Transverse colon (tissue), 4 donors: ENCODE measurements at places on chromosomes 4 and X. TPM values are rescaled to one million over a fixed set of nuclear protein-coding genes. Genes with fewer than 3 reads are reported as not detected.

The GC gene
- total RNA-seq = not detected

The PLAC8 gene
- 447 TPM for total RNA-seq

The FANCB gene
- total RNA-seq = 1.9 TPM

The LNX1 gene
- 2.6 TPM for total RNA-seq

The UGT2A2 gene
- not detected for total RNA-seq

The LUZP4 gene
- total RNA-seq = not detected

The WDR17 gene
- not detected for total RNA-seq

The WAS gene
- 3.2 TPM for total RNA-seq

The PABPC5 gene
- not detected for total RNA-seq

- DNase-seq = peak; percentile 24
Measured at GRCh38 chrX:14529290-14529989, at the start of gene GLRA2. GLRA2 (plus strand) TSS chrX:14529536; CDS start chrX:14530058, 522 bp downstream.

DNA sequence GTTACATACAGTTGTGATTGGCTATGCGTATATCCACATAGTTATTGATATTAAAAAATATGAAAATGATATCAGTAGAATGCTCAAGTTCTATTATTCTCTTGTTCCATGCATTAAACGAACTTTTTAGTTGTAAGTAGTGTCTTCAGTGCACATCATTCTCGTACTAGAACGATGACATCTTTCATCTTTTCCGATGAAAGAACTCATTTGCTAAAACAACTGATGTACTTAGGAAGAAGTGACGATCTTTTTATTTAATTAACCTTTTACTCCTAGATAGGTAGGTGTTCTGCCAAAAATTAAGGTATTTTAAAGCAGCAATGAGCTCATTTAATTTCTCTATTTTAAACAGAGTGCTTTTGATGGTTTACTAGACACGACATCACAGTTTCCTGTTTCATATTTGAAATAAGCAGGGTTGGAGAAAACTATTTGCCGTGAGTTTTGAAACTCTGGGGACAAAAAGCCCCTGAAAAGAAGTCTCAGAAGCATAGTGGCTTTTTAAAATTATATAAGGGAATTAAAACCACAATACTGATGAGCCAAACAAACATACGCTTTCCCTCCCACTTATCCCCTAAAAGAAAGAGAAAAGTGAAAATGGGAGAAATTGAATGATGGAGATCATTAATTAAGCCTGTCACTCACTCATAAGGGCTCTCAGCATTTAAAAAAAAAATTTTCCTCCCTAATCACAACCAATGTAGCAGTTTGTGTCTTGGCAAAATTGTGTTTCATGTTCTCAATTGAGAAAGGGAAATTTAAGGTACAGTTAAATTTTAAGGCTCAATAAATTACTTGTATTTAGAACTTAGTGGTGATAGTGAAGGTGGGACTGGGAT lies 25.6 kb downstream of the SPRY1 start:
- no peak for DNase-seq

DNA sequence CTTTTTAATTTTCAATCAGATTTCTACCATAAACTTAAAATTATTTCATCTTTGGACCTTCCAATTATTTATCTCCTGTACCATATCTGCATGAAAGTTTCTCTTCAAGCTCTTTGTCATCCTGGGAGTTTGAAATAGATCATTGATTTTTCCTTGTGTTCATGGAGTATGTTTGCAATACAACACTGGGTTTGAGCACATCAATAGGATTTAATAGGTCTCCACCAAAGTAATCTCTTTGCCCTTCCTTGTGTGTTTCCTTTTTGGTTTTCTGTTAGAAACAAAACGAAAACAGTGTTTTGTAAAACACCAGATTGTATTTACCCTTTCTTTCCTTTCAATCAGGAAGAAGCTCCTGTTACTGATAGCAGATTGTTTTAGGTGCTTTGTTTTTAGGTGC lies 11.9 kb downstream of the FMR1 start:
- no peak for DNase-seq

DNA sequence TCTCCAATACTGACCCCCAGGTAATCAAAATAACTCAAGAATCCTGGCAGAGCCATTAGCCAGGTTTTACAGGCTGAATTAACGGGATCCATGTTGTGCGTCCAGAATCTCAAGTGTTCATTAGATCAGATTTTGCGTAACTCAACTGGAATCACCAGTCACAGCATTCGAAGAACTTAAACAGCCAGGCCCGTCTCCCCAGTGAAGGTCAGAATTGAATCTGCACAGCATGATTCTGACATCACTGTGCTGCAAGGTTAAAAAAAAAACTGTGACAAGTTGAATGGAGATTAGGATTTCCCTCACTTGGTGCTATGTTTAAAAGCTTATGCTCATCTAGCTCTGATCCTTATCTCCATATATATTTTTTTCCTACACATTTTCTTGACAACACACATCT lies 96.1 kb downstream of the ANOS1 start:
- no peak for DNase-seq

- DNase-seq = no peak
Measured at GRCh38 chr4:107755841-107756356, 35.9 kb upstream of the PAPSS1 start.

DNA sequence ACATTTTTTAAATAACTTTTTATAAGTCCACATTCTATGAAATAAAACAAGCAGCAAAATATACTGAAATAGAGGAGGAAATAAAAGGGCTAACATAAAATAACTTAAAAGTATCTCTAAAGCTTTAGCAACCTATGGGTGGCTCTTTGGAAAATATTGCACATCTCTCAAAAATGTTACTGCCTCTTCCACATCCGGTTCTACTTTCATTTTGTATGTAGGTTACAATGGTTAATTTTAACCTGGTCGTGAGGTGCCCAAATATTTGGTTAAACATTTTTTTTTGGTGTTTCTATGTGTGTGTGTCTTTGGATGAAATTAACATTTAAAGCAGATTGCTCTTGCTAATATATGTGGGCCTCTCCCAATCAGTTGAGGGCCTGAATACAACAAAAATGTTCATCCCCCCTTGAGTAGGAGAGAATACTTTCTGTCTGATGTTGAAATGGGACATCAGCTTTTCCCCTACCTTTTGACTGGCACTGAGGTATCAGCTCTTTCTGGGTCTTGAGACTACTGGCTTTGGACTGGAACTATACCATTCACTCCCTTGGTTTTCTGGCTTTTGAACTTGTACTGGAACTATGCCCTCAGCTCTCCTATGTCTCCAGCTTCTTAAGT lies 353.0 kb downstream of the ADAM29 start:
- DNase-seq = no peak

DNA sequence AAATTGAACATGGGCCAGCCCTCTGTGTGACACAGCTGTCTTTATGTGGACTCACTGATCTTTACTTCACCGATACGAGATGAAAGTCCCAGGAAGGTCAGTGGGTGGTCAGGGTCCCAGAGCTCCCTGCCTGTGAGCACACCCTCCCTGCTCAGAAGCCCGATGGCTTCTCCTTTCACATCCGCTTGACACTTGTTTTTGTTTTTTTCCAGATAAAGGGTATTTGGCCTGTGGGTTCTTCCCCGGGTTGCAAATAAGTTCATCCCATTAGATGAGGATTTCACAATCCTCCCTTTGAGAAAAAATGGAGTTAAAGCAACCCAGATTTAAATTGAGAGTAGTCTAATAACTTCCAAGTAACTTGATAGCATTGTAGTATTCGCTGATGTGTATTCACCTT lies 48.2 kb upstream of the TLR2 start:
- DNase-seq = no peak

DNA sequence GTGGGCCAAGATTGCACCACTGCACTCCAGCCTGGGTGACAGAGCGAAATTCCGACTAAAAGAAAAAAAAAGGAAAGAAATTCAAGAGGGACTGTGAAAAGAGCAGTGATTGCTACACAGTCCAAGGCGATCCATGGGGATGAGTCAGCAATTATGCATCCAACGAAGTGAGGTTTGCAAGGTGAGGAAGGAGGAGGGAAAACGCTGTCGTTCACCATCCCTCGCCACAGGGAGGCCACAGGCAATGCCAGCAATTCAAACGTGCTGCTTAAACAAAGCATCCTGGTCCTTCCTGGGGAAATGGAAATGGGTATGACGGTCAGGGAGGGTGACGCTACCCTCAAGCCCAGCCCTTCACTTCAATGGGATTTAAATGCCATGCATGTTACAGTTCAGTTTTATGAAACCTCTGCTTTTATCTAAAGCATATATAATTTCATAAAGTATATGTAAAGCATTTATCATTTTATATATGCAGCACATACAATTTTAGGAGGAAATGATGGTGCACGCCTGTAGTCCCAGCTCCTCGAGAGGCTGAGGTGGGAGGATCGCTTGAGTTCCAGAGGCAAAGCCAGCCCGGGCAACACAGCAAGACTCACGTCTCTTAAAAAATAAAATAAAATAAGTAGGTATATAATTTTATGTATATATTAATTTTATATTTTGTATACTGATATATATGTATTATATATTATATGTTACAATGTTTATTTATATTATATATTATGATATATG lies 108.7 kb downstream of the DHRSX start:
- DNase-seq = no peak

- DNase-seq = no peak
Measured at GRCh38 chr4:75169427-75169826, 236.5 kb downstream of the PARM1 start.

DNA sequence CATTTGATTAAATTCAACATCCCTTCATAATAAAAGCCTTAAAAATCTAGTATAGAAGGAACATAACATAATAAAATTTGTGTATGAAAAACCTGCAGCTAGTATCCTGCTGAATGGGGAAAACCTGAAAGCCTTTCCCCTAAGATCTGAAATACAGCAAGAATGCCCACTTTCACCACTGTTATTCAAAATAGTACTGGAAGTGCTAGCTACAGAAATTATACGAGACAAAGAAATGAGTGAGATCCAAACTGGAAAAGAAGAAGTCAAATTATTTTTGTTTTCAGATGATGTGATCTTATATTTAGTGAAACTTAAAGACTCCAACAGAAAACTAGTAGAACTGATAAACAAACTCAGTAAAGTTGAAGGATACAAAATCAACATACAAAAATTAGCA lies 152.9 kb downstream of the RTL3 start:
- DNase-seq = no peak

DNA sequence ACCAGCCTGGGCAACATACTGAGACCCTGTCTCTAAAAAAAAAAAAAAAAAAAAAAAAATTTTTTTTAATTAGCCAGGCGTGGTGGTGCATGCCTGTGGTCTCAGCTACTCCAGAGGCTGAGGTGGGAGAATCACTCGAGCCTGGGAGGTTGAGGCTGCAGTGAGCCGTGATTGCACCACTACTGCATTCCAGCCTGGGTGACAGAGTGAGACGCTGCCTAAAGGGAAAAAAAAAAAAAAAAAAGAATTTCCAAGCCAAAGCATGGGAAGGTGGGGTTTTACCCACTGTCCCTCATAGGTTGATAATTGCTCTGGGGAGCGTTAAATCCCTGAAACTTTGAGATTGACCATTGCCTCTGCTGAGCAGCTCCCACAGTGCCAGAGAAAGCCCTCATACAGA lies 427.5 kb downstream of the BCOR start:
- no peak for DNase-seq

DNA sequence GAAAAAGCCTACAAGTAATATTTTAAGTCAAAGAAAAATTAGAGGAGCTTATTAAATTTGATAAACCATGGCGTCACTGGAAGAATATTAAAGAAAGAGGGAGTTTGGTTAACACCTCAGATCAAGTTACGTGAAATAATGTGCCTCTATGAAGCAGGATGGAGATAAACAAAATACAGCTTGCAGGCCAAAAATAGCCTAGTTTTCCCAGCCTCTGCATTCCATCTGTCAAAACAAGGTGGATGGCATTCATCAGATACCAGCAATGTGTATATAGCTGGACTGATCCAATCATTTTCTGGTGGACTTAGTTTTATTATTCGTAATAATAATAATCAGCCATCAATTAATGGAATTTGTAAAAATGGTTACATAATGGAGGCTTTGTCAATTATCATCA lies 230.7 kb downstream of the NR3C2 start:
- DNase-seq = no peak

DNA sequence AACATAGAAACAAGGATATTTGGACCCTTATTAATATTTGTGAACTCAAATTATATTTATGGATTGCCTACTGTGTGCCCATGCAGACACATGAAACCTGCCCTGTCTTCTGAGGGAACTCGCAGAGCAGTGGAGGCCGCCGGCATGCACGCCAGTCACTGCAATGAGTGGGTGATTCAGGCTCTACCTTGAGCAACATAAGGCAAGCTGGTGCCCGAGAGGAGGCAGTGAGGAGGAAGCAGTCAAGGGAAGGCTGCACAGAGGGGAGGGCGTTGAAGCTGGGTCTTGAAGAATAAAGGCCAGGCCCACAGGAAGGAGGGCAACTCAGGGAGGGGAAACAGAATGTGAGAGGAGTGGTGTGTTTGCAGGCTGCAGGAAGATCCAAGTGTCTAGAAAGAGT lies 52.8 kb downstream of the PPEF2 start:
- DNase-seq = no peak

DNA sequence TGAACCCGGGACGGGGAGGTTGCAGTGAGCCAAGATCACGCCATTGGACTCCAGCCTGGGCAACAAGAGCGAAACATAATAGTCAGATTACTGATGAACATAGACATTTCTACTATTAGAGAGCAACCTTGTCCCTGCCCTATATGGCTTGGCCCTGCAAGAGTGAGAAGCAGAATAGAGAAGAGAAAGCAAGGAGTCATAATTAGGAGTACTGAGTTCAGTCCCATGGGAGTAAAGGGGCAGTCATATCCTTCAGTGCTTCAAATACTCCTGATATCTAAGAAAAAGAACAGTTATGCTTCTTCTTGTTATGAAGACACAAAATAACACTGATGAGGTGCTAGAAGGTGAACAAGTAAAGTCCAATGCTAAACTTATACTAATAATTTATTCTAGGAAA lies 33.8 kb downstream of the CLDN2 start:
- DNase-seq = no peak

DNA sequence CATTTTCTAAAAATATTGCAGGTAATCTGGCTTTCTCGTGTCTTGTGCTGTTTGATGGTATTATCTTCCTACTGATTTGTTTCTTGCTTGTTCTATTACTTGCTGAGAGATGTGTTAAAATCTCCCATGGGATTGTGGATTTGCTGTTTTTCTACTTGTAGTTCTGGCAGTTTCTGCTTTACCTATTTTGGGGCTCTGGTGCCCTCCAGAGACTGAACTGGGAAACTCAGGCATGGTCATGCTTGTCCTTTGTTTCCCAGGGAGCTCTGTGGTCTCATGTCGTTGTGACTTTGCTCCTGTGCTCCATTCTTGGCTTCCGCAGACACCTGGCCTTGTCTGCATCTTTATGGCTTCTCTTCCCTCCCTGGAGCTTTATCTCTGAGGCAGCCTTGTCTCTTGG lies 39.5 kb downstream of the NSD2 start:
- DNase-seq = peak; percentile 57

- no peak for DNase-seq
Measured at GRCh38 chr4:170014359-170015011, 11.7 kb downstream of the MFAP3L start.

- DNase-seq = no peak
Measured at GRCh38 chr4:160928482-160928881, 1235.3 kb downstream of the FSTL5 start.

GRCh38 chr4:130359542-130359941 lies 1263.6 kb downstream of the C4orf33 start:
- no peak for DNase-seq
